NCI-H1417 treated with DMSO at 0.1 percent for 48 hours (cell line): ENCODE measurements at places on chromosomes 4 and X.

- no peak for DNase-seq
Measured at GRCh38 chr4:74308215-74308614, at the start of gene EPGN. EPGN (plus strand) TSS chr4:74308470; CDS start chr4:74308534, 64 bp downstream.

DNA sequence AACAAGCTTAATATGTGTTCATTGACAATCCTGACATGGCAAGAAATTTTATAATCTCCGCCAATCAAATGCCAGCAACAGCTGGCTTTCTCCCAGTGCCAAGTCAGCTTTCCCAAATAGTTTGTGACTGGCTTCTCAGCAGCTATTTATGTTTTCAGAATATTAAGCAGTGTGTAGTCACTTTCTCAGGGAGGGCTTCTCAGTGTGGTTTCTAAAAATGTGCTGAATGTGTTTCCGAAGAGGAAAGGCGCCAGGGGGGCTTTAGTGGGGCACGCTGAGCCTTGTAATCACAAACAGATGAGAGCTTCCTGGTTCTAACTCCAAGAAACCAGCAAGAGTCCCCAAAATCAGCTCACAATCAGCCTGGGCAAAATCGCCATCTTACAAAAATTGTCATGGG, 258.7 kb upstream of the CPEB2 start:
- DNase-seq = no peak

- no peak for DNase-seq
Measured at GRCh38 chr4:63528256-63528991, 880.8 kb downstream of the TECRL start.

DNA sequence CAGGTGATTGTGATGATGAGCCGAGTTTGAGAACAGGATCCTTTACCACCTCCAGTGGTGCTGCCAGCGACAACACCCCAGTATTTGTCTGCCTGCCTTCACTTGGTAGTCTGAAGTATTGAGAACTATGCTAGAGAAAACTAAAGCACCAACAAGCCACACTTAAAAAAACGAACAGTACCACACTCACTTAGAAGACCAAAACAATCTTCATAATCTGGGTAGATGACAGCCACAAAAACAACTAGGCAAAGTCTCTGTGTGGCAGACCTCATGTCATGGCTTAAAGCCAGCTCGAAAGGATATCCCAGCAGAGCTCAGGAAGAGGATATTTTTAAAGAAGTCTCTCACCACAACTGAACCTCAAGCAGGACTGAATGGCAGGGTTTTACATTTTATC, 236.0 kb downstream of the GPC3 start:
- DNase-seq = no peak

- DNase-seq = no peak
Measured at GRCh38 chr4:53043055-53043454, 180.9 kb downstream of the RASL11B start.

DNA sequence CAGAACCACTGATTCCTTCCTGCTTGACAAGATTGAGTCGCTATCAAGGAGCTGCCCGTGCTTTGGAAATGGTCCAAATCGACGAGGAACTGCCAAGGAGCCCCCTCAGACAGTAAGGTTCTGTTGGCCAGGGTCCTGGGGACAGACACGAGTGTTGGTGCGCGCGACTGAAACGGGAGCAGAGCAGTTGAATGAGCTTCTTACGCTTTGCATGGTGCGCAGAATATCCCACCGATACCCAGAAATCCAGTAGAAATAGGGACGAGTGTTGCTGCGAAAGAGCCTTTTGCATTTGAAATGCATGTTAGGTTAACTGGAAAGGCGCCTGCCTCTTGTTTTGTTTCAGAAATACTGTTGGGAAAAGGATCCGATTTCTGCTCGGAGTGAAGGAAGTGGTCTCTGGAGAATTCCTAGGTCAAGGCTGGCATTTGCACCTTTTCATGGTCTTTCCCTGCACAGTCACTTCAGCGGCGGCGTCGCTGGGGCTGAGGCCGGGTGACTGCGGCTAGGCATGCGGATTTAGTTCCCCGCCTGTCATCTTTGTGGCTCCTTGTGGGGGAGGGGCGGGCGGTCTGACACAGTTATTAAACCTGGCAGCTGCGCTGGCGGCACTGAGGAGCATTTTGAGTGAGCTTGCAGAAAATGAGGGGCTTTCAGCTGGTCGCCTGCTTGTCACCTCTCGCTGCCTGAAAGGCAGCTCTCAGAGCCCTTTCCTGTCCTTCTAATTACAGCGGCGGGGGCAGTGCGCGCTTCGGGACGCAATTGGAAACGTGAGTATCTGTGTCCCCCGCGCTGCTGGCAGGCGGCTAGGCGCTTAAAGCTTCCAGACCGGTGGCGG, 51.5 kb upstream of the TRIM2 start:
- DNase-seq = peak; percentile 46

DNA sequence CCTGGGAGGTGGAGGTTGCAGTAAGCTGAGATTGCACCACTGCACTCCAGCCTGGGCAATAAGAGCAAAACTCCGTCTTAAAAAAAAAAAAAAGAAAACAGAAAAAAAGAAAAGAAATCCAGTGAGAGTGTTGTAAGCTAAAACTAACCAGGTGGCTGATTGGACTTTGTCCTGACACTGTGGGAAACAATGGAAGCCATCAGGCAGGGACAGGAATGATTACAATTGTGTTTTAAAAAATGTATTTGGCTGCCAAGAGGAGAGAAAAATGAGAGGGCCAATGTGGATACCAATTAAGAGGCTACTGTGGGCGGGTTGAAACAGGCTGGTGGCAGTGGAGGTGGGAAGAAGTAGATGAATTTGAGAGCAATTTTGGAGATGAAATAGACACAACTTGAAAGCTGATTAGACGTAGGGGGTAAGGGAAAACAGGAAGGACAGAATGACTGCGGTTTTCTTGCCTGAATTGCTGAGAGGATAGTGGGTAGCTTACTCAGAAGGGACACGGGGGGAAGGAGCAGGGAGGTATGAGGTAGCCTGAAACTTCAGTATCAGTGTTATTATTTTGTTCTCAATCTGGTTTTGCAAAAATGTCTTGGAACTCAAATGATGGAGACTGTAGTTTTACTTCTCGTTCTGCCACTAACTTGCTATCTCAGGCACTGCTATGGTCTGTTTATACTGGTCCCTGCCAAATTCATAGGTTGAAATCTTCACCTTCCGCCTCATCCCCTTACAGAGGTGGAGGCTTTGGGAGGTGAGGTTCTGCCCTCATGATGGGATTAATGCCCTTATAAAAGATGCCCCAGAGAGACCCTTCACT, 45.6 kb upstream of the CHRNA9 start:
- DNase-seq = no peak
